ENCODE measurements at places on chromosomes 3 and 15.

- DNase-seq, result no peak
These were observed 735 bp downstream of the CAMK1 start for GRCh38 chr3:9769012-9769411.

- DNase-seq, result no peak
These were observed 229.2 kb upstream of the GOLGA6L4 start for GRCh38 chr15:84006421-84006820.

DNA sequence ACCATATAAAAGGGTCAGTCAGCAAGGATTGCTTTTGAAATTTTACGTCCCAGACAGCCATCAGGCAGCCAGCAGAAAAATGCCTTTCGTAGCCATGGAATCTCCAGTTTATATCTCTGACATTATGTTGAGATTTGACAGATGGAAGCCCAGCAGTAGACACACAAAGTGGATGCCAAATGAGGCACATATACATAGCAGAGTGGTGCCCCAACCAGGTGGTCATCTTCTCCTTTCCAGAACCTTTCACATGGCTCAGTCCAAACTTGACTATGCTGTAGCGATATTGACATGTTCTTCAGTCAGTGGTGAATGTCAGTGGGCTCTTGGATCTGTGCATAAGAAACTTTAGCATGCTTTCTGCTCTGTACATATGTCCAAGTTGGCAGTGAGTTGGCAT lies 123.3 kb upstream of the GBE1 start:
- DNase-seq, result no peak

- no peak for DNase-seq
These were observed 13.3 kb upstream of the CCR1 start for GRCh38 chr3:46221391-46221790.

DNA sequence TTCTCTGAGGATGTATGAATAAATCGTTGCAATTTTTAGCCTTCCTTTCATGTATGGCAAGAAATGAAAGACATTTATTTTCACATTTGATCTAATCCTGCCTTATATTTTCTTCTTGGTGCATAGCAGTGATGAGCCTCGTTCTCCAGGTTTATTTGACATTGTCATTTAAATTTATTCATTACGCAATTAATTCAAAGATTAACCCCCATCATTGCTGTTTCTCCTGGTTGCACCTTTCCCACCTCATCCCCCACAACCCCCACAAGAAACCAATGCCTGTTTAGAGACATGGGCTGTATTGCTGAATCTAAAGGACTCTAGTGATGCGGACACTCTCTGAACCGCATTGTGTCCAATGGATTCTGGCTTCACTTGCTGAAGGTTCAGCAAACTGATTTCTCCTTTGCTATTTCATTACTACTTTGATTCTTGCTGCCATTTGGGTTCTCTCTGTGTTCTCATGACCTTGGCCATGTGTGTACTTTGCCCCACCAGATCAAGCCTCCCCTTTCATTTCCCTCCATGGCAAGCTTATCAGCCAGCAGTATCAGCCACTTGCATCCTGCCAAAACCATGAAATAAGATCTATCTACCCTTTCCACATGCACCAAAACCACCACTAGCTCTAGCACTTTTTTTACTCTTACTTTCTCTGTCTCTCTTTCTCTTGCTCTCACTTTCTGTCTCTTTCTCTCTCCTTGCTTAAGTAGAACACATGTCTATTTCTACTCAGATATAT lies 382.7 kb downstream of the GBE1 start:
- no peak for DNase-seq

- no peak for DNase-seq
These were observed 24.6 kb downstream of the MAPKBP1 start for GRCh38 chr15:41798607-41799487.

GRCh38 chr3:41089566-41089965 lies 109.7 kb upstream of the CTNNB1 start:
- DNase-seq, result no peak

DNA sequence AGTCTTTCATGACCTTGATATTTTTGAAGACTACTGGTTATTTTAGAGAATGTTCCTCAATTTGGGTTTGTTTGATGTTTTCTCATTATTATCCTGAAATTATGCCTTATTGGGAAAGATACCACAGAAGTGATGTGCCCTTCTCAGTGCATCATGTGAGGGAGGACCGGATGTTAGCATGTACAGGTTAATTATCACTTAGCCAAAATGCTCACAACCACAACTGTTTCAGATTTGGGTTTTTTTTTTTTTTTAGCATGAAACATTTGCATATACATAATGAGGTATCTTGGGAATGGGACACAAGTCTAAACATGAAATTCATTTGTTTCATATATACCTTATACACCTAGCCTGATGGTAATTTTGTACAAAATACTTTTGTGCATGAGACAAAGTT lies 59.8 kb downstream of the PIK3R4 start:
- DNase-seq, result no peak

DNA sequence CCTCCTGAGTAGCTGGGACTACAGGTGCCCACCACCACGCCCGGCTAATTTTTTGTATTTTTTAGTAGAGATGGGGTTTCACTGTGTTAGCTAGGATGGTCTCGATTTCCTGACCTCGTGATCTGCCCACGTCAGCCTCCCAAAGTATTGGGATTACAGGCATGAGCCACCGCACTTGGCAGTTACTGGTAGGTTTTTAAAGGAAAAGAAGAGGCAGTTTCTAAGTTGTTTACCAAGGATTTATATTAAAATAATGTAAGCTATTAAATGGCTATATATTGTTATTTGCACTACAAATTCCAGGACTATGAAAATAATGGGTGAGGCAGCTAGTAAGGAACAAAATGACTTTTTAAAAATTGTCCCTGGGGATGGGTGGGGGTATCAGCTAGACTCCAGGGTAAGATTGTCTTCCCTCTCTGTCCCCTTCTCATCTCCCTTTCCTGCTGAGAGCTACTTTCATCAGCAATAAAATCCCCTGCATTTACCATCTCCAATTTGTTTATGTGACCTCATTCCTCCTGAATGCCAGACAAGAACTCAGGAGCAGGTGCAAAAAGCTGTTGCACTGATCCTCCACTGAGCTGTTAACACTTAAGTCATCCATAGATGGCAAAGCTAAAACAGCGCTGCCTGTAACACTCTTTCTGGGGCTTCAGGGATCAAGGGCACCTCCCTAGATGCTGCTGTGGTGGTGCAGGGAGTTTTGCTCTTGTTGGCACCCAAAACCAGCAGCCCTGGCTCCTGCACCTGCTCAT lies 165.2 kb downstream of the ZPLD1 start:
- no peak for DNase-seq

DNA sequence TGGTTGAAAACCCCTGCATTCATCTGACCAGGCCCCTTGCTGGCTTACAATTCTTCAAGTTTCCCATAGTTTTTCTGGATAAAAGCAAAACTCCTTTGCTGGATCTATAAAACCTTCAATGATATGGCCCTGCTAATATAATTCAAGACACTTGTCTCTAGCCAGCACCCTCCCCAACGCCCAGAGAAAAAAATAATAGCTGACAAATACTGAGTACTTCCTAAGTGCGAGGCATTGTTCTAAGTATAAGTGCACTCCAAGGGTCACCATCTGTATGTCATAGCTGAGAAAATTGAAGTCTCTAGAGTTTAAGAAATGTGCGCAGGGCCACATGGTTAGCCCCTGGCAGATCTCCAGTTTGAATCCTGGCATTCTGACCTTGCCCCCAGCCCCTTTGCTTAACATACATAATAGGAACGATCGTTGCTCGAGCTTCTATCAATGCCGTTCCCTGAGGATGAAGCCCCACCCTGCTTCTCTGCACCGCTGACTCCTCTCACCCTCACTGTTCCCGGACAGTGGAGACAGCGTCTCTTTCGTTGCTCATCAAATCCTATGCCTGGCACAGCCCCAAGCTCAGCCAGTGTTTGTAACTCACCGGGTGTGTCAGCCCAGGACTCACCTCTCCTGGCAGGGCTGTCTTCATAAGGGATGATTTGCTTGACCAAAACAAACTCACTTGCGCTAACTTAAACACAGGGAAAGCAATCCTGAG lies 377.1 kb upstream of the PROK2 start:
- DNase-seq, result no peak

DNA sequence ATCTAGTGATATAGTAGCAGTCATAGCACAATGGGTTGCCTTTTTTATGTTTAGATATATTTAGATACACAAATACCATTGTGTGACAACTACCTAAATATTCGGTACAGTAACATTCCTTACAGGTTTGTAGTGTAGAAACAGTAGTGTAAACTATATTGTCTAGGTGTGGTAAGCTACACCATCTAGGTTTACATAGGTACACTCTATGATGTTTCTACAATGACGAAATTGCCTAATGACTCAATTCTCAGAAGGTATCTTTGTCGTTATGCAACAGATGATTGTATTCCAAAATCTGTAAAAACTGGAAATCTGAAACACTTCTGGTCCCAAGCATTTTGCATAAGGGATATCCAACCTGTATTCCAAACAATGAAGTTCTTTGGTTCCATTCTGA lies 24.3 kb downstream of the PLOD2 start:
- no peak for DNase-seq

GRCh38 chr3:160709477-160710182 lies 32.7 kb downstream of the ARL14 start:
- DNase-seq, result no peak

- no peak for DNase-seq
These were observed 23.5 kb downstream of the MAGEF1 start for GRCh38 chr3:184688251-184688881.
